Metanephros (tissue), 2 donors: ENCODE measurements at places on chromosomes 2 and 18. TPM values are rescaled to one million over a fixed set of nuclear protein-coding genes. Genes with fewer than 3 reads are reported as not detected.

The MARCHF4 gene
- 0.06 TPM for total RNA-seq

The CDKL4 gene
- 2.6 TPM for total RNA-seq

The RBM44 gene
- total RNA-seq, result 2.2 TPM

The IRS1 gene
- total RNA-seq, result 25.4 TPM

The FAM237A gene
- total RNA-seq, result not detected

The APOB gene
- 0.82 TPM for total RNA-seq

The MAP4K3 gene
- total RNA-seq, result 130 TPM

The FN1 gene
- total RNA-seq, result 699 TPM

The PID1 gene
- 10.3 TPM for total RNA-seq

The AMER3 gene
- 0.23 TPM for total RNA-seq
